ENCODE measurements at places on chromosomes 7 and 10. TPM values are rescaled to one million over a fixed set of nuclear protein-coding genes. Genes with fewer than 3 reads are reported as not detected.

The OGDHL gene
- total RNA-seq, result 1.9 TPM

The PGAM2 gene
- 1,123 TPM for total RNA-seq

The PKD2L1 gene
- not detected for total RNA-seq

The GOLGA7B gene
- 0.08 TPM for total RNA-seq

The NAT16 gene
- total RNA-seq, result not detected

The ANKRD61 gene
- not detected for total RNA-seq

The SLC26A5 gene
- not detected for total RNA-seq

The CCL26 gene
- total RNA-seq, result not detected

The CRTAC1 gene
- total RNA-seq, result 1.5 TPM
